ENCODE measurements at places on chromosomes 12 and 14. TPM values are rescaled to one million over a fixed set of nuclear protein-coding genes. Genes with fewer than 3 reads are reported as not detected.

The SCARB1 gene
- total RNA-seq: 11.1 TPM

The NANOG gene
- total RNA-seq: not detected

GRCh38 chr12:41699658-41700057, 445.0 kb downstream of the GXYLT1 start:
- H3K36me3 ChIP-seq: no peaks in the 10 kb centered on the region
- H3K4me1 ChIP-seq: no peaks in the 10 kb centered on the region
- DNase-seq: no peak
- H3K27me3 ChIP-seq: no peaks in the 10 kb centered on the region
- no peak overlapping the region for H3K27ac ChIP-seq

- H3K27ac ChIP-seq: no peak overlapping the region
- no peaks in the 10 kb centered on the region for H3K36me3 ChIP-seq
- no peaks in the 10 kb centered on the region for H3K4me1 ChIP-seq
- no peak for DNase-seq
- no peak overlapping the region for H3K4me3 ChIP-seq
- peaks cover 7% of the 10 kb centered on the region for H3K27me3 ChIP-seq
These were observed 257.8 kb upstream of the CCDC196 start for GRCh38 chr14:66228267-66228970.

DNA sequence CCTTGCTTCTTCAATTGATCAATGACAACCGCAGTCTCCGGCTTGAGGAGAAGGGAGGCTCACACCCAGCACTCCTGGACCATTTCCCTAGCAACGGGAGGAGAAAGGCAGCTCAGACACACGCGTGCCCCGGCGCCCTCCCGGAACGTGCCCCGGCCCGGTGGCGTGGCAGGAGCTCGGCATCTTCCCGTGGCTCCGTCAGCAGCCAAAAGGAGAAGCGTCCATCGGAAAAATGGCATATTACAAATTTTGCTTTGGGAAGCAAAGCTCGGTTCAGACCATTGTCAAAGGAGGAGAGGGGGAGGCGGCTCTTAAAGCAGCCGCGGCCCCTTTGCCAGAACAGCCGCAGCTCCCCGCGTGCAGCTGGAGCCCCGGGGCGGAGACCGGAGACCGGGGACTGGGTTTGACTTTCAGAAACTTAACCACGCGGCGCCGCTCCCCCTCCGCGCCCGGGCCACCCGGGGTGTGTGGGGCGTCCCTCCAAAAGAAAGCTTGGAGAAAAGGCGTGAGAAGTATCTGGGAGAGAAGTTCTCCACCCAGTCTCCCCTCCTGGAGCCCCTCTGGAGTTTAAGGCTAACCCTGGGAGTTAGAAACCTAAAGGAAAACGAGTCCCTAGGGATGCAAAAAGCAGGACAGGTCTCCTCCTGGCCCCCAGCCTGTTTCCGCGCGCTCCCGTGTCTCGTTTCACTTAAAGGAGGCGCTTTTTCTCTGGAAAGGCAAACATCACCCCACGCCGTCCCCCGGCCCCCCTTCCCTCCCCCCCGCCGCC, 545 bp downstream of the PPFIA2 start:
- H3K27me3 ChIP-seq: peaks cover 44% of the 10 kb centered on the region
- H3K27ac ChIP-seq: no peak overlapping the region
- peak; percentile 19 for DNase-seq
- no peaks in the 10 kb centered on the region for H3K36me3 ChIP-seq
- peak overlapping the region; percentile 68 for H3K4me3 ChIP-seq

GRCh38 chr12:89889062-89889461, 180.4 kb upstream of the ATP2B1 start:
- H3K4me1 ChIP-seq: no peaks in the 10 kb centered on the region
- no peak overlapping the region for H3K4me3 ChIP-seq
- no peaks in the 10 kb centered on the region for H3K36me3 ChIP-seq
- H3K27ac ChIP-seq: no peak overlapping the region

DNA sequence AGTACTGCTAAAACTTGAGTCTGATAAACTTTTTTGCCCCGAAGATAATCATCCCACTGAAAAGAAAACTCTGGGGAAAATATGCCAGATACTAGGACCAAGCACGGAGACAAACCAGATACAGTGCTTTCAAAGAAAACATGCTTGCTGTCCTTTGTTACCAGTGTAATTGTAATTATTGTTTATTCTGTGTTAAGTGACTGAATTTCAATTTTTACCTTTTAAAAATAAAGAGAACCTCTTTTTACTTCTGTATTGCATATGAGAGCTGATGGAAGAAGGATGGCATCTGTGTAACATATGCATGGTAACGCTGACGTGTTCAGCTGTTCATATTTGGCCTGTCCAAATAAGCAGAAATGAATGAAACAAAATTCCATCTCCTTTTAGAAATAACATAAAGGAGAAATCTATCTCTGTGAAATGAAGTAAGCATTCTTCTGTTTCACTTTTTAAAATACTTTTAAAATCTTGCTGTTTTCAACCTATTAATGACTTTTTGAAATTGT, 22.5 kb downstream of the SLC35E3 start:
- no peak overlapping the region for H3K4me3 ChIP-seq
- H3K4me1 ChIP-seq: no peaks in the 10 kb centered on the region
- no peaks in the 10 kb centered on the region for H3K27me3 ChIP-seq
- H3K36me3 ChIP-seq: peaks cover 24% of the 10 kb centered on the region
- DNase-seq: no peak

Data from left ventricle myocardium inferior (tissue), 1 donor.